ENCODE measurements at places on chromosomes 3 and 15.

DNA sequence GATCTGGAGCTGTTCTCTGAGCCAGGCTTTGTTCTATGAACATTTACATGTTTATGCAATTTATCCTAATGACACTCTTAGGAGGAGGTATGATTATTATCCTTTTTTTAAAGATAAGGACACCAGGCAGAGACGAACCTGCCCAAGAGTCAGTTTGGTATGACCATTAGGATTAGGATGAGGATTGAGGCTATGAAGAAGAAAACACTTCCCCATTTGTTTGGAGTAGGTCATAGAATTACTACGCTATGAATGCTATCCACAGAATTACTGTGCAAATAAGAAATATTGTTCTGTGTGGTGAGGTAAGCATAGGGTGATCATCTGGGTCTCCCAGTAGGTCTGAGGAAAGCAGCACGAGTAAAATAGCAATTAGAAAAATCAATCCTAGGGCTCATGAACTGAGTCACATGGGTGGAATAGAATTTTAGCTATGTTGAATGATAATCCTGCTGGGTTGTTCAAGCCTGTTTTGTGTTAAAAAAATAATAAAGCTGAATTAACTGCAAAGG, 23.9 kb downstream of the EIF4E3 start:
- DNase-seq = no peak

GRCh38 chr3:186368176-186368575, 6.1 kb upstream of the DGKG start:
- DNase-seq = no peak

GRCh38 chr15:39919748-39920509, at the start of gene GPR176:
Gene GPR176 (minus strand): TSS chr15:39920266. CDS start chr15:39920026, 240 bp downstream.
- peak; percentile 2 for DNase-seq

DNA sequence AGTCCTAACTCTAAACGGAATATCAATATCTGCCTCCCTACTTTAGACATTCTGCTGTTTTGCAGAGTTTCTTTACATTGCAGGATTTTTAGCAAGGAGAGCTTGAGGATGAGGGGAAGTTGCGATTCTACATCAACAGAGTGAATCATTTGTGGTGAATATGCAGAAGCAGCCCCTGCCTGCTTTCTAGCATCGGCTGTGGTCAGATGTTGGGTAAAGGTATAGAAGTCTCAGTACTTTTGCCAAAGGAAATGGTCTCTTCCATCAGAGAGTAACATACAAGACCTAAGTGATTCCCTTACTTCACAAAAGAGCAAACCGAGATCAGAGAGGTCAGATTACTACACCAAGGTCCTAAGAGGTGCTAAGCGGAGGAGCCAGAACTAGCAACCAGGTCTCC, 15.2 kb downstream of the ST3GAL6 start:
- no peak for DNase-seq

DNA sequence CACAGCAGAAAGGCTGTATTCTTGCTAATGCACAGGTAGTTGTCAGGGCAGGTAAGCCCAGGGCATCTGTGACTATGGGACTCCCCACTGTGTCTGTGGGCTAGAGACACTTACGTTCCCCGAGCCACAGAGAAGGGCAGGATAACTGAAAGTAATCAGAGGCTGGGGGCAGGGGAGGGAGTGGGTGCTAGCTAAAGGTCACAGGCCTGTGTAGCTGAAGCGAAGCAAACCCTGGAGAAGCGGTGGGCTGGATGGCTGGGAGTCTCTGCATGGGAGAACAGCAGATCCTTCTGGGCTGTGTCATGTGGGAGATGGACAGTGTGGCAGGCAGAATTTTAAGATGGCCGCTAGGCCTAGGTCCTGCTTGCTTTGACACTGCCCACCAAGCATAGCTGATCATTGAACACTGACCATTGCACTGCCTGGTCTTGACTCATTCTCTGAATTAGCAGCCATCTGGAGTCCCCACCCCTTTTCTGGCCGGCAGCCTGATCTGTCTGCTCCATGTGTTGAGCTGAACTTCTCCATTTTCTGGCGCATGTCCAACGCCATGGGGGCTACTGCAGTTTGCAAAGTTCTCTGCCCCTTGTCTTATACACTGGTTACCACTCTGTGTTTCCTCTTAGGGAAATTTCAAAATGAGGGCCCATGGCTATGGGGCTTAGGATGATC, 110.0 kb downstream of the DGKG start:
- DNase-seq = no peak

DNA sequence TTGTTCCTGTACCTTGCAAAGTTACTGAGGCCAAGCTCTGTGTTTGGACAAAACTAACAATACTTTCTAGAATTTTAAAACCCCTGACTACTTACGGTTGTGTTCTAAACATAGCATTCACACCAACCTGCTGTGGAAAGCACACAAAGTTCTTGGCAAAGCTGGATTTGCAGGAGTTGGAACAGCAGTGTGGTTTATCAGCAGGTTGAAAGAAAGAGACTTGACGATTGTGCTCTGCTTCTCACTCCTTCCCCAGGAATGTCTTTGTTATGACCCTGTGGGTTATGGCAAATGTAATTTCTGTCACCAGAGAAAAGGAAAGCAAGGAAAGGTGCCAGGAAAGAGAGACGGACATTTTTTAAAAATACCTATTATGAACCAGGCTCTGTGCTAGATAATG, 165.5 kb upstream of the TGFBR2 start:
- DNase-seq = no peak

- DNase-seq = no peak
These were observed 18.8 kb downstream of the PLXNB1 start for GRCh38 chr3:48411041-48411588.

DNA sequence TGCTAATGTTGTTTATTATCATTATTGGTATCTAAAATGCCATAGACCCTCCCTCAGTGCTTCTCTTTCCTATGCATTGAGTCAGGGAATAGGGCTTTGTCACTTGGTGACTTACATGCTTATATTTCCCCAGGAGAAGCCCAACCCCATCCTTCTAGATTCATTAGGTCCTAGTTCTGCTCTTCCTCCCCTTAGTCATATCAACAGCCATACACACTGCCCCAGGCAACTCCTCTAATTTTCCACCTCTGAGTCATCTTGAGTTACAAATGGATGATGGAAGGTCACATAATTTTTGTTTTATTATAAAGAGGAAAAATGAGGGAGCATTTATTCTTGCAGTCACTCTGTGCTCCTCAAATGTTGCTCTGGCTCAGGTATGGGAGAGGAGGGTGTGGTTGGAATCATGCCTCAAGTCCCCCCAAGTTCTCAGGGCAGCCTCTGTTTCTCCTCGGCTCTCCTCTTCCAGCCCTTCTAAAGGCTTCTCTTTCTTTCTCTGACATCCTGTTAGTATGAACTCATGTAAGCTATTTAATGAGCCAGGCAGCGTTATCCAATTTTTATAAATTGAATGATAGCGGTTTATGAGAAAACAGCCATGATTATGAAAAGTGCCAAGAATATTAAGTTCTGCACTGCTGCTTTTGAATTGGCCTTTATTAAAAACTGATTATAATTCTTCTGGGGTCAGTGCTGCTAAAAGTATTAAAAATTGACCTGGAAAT, 45.6 kb upstream of the FSTL1 start:
- no peak for DNase-seq

DNA sequence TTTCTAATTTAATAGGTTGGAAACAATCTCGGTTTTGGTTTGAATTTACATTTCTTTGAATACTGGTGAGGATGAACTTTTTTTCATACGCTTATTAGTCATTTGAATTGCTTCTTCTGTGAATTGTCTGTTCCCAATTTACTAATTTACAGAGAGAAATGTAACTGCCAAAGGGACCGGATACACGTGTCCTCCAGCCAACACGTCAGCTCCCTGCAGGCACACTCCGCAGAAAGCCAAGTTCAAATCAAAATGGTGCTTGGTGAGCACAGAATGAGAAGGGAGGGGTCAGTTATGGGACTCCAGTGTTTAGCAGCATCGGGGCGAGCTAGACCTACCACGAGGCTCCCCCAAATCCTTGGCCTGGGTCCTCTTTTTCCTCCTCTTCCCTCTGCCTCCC, 10.8 kb upstream of the TSEN2 start:
- no peak for DNase-seq

DNA sequence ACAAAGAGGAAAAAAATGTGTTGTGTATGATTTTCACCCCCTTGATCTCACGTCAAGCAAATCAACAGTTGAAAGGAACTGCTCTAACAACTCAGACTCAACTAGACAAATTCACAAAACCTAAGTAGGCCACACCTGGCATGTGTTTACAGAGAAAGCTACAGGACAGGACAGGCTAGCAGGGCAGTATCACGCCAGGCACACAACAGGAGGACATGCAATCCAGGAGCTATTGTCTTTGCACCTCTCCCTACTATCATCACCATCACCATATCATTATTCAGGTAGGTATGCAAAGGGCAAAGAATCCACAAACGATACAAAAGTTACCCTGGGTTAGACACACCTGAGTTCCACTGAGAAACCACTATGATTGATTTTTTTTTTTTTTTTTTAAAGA, 86.4 kb downstream of the TBL1XR1 start:
- no peak for DNase-seq

DNA sequence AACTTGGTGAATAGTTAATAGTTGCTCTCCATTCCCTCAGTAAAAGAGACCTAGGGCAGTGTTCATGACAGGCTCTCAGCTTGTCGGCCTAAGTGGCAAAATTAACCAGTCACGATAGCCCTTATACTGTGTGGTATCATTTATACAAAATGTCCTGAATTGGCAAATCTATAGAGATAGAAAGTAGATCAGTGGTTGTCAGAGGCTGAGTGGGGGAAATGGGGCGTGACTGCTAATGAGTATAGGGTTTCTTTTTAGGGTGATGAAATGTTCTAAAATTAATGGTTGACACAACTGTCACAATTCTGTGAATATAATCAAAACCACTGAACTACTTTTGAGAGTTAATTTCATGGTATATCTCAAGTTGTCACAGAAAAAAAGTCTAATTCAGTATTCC, 20.9 kb downstream of the ARIH1 start:
- no peak for DNase-seq

- no peak for DNase-seq
These were observed 17.6 kb upstream of the LINGO1 start for GRCh38 chr15:77650265-77650664.

DNA sequence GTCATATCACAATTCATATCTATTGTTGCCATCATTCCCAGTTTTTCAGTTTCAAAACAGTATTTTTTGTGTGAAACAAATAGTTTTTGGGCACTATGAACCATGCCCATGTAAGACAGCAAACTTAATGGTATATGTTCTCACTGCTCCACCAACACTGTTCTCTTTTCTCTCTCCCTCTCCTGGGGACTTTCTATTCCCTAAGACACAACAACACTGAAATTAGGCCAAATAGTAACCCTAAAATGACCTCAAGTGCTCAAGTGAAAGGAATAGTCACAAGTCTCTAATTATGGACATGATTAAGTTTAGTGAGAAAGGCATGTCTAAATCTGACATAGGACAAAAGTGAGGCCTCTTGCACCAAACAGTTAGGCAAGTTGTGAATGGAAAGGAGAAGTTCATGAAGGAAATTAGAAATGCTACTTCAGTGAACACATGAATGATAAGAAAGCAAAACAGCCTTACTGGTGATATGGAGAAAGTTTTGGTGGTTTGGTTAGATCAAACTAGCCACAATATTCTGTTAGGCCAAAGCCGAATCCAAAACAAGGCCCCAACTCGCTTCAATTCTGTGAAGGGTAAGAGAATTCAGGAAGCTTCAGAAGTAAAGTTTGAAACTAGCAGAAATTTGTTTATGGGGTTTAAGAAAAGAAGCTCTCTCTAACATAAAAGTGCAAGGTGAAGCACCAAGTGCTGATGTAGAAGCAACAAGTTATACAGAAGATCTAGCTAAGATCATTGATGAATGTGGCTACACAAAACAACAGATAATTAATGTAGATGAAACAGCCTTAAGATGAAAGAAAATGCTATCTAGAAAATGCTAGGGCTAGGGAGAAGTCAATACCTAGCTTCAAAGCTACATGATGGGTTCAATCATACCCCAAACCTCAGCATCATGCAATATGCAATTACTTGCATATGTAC, 104.2 kb downstream of the CBLB start:
- peak; percentile 46 for DNase-seq

- DNase-seq = no peak
These were observed 178.3 kb downstream of the PTPRG start for GRCh38 chr3:61739640-61740039.

- no peak for DNase-seq
These were observed 111.1 kb upstream of the ALDH1A3 start for GRCh38 chr15:100768501-100768931.

All from CD4-positive, alpha-beta T cell treated with Interleukin-15 for 4 hours (primary cell).